Forelimb muscle (tissue), 1 donor: ENCODE measurements at places on chromosomes 3 and 15.

- no peak for DNase-seq
These were observed 75.5 kb downstream of the SERPINI1 start for GRCh38 chr3:167811031-167811430.

GRCh38 chr3:116153174-116153573 lies 292.1 kb downstream of the LSAMP start:
- DNase-seq = no peak

GRCh38 chr3:146313746-146314111 lies 62.8 kb upstream of the PLSCR4 start:
- no peak for DNase-seq

GRCh38 chr3:32508711-32509110 lies 6.1 kb upstream of the CMTM6 start:
- DNase-seq = peak; percentile 55

DNA sequence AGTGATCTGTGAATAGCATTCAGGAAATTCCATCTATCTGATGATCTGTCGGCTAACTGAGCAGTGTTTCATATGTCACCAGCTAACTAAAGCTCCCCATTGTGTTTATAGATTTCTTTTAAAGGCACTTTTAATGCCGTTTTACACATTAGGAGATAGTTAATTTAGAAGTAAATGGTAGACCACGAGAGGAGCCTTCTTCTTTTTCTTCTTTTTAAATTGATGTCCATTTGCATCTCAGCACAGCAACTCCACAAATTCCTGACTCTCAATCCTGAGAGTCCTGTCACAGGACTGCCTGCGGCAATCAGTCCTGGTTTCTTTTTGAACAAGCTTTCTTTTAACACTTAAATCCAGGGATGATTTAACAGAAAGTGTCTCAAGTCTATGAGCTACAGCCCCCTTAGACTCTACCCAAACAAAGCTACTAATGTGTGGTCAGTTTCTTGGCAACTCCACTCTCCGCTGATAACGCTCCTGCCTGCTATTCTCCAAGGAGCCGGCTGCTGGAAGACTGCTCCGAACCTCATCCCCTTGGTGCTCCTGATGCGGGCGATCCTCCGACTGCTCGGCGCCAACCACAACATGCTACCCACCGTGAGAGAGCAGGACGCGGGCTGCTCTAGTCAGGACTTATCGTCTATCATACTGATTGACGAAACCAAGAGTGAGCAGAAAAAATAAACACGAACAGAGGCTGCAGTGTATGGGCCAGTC lies 421.4 kb downstream of the MECOM start:
- no peak for DNase-seq
